ENCODE measurements at places on chromosomes 6 and 20. TPM values are rescaled to one million over a fixed set of nuclear protein-coding genes. Genes with fewer than 3 reads are reported as not detected.

EEF1A1 gene
- total RNA-seq = 16,627 TPM

RFX6 gene
- total RNA-seq = not detected

SLC22A2 gene
- total RNA-seq = not detected

MRAP2 gene
- 0.32 TPM for total RNA-seq

SEL1L2 gene
- total RNA-seq = not detected

MMP24 gene
- 0.73 TPM for total RNA-seq

ADGRF1 gene
- not detected for total RNA-seq

FRK gene
- 1.9 TPM for total RNA-seq

SLC22A16 gene
- not detected for total RNA-seq

ADTRP gene
- total RNA-seq = 0.81 TPM

TUBB gene
- total RNA-seq = 662 TPM

PRL gene
- not detected for total RNA-seq

KCNK16 gene
- total RNA-seq = not detected

FERMT1 gene
- 3.8 TPM for total RNA-seq

VGLL2 gene
- total RNA-seq = not detected

SLPI gene
- total RNA-seq = not detected

TRIM10 gene
- total RNA-seq = not detected

RIPOR3 gene
- total RNA-seq = 50.8 TPM

SNRNP48 gene
- 11.5 TPM for total RNA-seq

GDAP1L1 gene
- total RNA-seq = not detected

PBOV1 gene
- total RNA-seq = not detected

HCRTR2 gene
- not detected for total RNA-seq

MYB gene
- total RNA-seq = 0.16 TPM

GOPC gene
- 52.9 TPM for total RNA-seq

TAP1 gene
- total RNA-seq = 65.0 TPM

SMPDL3A gene
- 12.2 TPM for total RNA-seq

CGA gene
- not detected for total RNA-seq

SNAP91 gene
- 0.49 TPM for total RNA-seq

HLA-C gene
- total RNA-seq = 530 TPM

PRDM13 gene
- not detected for total RNA-seq

TMC2 gene
- not detected for total RNA-seq

TRIM31 gene
- total RNA-seq = not detected

DHX16 gene
- total RNA-seq = 29.7 TPM

ARMC2 gene
- 5.2 TPM for total RNA-seq

BANF2 gene
- not detected for total RNA-seq

GNAS-AS1 gene
- 0.81 TPM for total RNA-seq

ISM1 gene
- 3.4 TPM for total RNA-seq

ENPP5 gene
- 0.65 TPM for total RNA-seq

CFB gene
- total RNA-seq = 13.5 TPM

Measured in hair follicle dermal papilla cell (primary cell).